Non-pigmented ciliary epithelial cell (primary cell): ENCODE measurements at places on chromosomes 5 and 9.

GRCh38 chr5:75659791-75660450 is 48.7 kb downstream of the ANKDD1B start:
- DNase-seq, result no peak

- DNase-seq, result no peak
Observed at GRCh38 chr5:166369346-166369745, 1922.1 kb upstream of the WWC1 start.

DNA sequence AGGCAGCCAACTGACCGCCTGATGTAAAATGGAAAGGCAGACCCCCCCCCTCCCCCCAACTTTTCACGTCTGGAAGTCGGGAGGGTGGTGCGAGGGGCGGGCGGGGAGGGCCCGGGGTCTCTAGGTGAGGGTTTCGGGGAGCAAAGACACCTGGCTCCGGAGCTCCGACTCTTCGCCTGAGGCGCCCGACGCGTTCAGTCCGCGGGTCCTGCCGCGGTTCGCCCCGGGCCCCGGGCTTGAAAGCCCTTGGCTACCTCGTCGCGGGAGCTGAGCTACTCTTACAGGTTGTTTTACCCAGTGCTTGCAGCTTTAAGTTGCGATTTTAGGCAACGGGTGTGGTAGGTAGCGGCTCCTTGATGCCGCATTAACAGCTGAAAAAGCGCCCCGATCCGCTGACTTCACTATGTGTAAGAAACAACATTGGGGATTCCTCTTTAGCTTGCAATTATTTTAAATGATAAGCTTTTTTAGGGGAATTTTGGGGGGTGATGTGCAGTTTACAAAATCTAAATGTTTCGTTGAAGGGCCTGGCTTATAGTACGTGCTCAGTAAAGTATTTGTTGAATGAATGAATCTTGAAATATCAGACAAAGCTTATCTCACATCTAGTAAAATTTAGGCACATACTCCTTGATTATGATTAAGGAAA is 722 bp downstream of the CDC42SE2 start:
- no peak for DNase-seq

GRCh38 chr5:38569180-38569579 is 12.7 kb upstream of the LIFR start:
- no peak for DNase-seq
